ENCODE measurements at places on chromosomes 2 and 18.

GRCh38 chr2:46535360-46535759, 56.0 kb downstream of the TMEM247 start:
- DNase-seq, result no peak

- no peak for DNase-seq
Measured at GRCh38 chr18:62643181-62643580, 72.2 kb upstream of the PHLPP1 start.

DNA sequence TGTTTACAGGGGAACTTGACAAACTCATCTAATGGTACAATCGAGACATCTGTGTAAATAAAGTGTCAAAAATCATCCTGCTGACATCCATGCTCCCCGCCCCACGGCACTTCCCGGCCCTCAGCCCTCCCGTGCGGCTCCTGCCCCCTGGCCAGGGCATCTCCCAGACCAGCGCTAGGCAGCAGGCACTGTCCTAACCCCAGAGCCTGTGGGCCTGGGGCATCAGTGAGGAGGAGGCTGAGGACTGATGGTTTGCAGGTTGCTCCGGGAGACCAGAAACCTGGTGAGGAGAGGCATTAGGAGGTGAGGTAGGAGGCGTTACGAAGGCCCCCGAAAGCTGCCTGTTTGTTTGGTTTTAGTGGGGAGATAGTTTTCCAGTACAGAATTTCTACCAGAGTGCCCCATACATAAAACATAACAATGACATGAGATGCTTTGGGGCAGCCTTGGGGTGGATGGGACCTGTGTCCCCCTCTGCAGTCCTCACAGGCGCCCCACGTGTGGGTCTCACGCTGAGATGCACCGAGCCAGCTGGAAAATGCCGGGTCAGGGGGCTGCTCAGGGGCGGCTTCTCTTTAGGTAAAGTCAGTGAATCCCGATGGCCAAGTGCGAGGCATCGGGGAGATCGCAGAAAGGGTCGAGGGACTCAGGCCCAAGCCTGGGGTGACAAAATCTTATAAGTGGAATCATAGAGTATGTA, 114.2 kb downstream of the RTP5 start:
- DNase-seq, result no peak

GRCh38 chr2:97982621-97983020, 13.1 kb downstream of the TMEM131 start:
- no peak for DNase-seq

DNA sequence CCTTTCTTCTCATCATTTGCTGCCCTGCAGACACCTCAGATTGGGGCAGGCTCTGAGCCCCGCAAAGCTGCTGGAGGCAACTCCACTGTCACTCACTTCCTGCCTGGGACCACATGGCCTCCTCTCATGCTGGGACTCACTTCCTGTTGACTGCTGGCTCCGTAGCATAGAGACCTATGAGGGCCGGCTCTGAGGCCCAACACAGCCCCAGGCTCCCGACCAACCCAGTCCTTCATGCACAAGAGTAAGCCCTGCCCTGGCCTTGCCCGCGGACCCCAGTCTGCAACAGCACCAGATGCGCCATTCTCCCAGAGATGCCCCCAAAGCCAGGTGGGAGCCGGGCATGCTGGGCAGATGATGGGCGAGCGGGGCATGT, 55.7 kb downstream of the DNMT3A start:
- no peak for DNase-seq

DNA sequence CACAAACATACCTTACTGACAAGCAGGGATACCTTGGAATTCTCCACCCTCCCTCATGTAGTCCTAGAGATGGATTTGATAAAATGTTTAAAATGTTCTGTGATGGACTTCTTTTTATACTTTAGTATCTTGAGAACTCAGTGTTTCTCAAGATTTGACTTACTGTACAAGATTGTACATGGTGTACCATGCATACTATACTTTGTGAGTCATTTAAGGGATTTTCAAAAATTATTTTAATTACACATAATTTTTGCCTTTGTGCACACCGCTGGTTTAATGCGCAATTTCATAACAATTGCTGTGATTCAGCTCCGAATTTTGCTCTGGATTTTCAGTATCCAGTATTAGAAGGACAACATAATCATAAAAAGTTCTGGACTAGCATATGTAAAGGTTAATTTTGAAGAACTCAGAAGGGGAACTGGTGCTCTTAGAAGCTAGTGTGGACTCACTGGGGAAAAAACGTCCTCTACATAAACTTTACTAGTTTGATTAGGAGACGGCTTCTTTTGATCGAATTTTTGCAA, 78.6 kb upstream of the ACSL3 start:
- DNase-seq, result no peak

DNA sequence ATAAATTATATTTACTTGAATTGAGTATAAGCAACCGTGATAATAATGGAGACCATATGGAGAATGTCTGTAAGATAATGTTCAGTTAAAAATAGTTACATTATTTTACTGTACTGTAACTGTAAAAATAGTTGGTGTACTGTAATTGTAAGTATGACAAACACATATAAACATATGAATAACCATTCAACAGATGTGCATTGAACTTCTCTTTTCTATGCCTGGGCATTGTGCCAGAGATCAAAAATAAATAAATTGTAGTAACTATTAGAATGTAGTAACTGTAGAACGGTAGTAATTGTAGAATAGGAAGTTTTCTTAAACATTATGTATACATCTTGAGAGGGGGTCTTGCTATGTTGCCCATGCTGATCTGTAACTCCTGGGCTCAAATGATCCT, 287.4 kb upstream of the EPAS1 start:
- DNase-seq, result no peak

GRCh38 chr2:74599676-74600075, 45.2 kb downstream of the DOK1 start:
- DNase-seq, result no peak

DNA sequence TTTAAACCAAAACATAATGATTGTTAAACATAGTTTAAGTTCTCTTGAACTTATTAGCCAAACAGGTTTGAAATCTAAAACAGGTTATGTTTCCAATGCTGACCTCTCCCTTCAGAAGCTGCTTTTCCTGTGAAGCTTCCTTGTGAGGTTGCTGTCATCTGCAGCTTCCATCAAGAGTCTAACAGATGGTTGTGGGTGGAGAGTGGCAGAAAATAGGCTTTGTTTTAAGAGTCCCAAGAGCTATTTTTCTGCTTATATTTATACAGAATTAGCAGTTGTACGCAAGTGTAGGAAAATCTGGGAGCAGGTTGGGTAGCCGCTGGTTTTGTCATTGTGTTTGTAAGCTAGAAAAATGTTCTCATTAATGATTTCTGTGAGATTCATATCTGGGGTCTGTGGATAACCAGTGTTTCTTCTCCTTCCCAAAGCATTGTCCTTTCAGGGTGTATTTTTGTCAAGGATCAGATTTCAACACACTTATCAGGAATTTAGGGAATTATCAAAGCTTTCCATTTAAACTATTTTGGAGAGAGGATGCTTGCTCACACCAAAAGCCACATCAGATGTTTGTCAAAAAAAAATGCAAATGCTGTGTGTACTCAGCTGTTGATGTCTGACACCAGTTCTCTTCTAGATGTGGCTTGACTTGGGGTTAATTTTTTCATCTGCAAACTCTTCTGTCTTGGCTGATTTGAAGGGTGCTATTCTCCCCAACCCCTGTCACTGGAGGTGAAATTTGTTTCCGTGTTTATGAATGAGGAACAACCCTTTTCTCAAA, 78.1 kb upstream of the KIF5C start:
- DNase-seq, result no peak

DNA sequence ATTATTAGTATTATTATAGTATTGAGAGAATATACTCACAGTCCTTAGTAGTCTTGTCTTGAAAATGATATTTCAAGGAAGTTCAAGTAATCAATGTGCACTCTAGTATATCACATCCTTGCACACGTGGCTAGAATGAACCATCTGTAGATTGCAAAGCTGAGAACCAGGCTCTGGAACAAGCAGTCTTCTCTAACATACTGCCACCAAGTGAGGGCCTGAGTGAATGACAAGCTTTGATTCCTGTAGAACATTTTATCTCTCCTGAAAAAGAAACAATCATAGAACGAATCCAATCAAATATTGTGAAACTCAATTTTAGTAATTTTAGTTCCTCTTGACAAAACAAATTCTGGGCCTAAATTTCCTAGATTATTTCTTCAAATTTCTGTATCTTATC, 55.3 kb upstream of the SULT1C3 start:
- DNase-seq, result no peak

DNA sequence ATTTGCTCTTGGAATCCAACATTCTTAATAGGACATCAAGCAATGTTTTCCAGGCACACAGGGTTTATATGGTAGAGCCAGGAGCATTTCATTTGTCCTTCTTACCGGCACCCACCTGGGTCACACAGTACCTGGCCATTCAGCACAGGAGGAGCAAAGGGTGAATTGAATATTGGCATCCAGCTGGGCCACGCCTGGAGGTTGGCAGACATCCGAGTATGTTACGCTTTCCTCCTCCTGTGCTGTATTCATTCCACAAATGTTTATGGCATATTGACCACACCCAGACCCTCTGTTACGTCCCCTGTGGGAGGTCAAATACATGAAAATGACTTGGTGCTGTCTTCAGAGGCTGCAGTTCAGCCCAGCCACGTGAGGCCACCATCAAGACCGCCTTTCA, 206.2 kb downstream of the RTP5 start:
- no peak for DNase-seq

GRCh38 chr2:11914455-11914854, 168.0 kb downstream of the LPIN1 start:
- DNase-seq, result peak; percentile 74

DNA sequence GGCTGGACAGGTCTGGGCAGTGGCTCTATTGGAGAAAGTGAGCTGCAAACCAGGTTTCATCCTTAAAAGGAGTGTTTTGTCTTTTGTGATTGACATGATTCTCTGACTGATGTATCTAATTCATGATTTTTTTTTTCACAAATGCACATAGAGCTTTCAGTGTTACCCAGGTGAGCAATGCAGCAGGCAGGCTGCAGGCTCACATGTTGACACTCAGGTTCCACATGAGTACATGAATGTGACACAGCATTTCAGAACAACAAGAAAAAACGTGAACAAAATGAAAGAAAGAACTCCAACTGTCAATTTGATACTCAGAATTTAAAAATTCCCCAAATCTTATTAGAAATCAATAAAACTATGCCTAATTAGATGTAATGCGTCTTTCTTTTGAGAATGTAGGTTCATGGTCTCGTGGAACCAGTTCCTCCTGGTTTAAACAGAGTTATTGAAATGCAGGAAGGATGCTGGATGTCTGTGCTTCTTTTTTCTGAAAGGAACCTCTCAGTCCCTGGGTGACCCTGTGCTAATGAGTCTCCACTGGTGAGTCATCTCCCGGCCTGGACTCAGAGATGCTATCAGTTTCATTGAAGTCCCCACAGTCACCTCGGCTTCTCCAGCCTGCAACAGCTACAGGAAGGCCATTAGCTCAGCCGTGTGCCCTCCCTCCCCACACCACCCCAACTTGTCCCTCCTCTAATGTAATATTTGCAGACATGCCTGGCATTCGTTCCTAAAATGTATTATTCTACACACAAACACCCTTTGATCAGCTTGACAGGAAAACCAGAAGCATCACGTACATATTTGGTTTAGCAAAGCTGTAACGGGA, 430.4 kb downstream of the LPIN1 start:
- peak; percentile 68 for DNase-seq

GRCh38 chr18:48032876-48033789, 102.7 kb upstream of the SMAD2 start:
- DNase-seq, result peak; percentile 11

DNA sequence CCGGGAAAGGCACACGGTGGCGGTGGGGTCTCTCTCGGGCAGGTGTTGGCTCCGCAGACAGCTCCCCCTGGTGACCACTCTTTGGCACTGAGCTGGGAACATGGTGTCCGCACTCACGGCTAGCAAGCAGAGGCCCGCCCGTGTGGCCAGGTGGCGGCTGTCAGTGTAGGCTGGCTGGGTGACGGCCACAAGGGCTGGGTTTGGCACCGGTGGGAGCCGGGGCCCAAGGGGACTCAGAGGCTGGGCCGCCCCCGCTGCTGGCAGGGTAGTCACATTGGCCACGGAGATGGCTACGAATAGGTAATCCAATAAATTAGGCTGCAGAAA, 1071.7 kb downstream of the RPIA start:
- peak; percentile 17 for DNase-seq

GRCh38 chr18:28365411-28365831, 188.5 kb upstream of the CDH2 start:
- no peak for DNase-seq

DNA sequence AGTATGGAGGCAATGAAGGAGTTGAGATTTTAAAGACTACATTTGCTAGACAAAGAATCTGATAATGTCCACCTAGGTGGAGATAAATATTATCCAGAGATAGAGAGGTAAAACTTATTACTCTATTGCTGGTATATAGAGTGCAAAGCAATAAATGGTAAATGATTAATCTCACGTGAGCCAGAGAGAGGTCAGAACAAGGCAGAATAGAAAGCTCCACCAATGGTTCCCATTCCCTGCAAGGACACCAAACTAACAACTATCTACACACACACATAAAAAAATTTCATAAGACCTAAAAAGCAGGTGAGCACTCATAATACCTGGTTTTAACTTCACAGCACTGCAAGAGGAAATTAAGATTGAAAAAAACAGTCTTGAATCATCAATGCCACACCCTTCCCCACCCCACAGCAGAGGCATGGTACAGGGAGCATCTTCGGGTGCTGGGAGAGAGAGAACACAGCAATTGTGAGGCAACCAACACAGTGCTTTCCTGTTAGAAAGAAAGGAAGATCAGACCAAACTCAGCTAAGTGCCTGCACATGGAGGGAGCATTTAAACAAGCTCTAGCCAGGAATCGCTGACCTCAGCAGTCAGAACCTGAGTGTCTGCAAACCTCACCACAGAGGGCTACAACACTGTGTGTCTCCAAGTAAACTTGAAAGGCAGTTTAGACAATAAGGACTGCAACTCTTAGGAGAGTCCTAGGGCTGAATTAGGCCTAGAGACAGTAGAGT, 1432.6 kb upstream of the TMEFF2 start:
- no peak for DNase-seq

- DNase-seq, result no peak
Measured at GRCh38 chr2:165874445-165875039, 79.0 kb downstream of the TTC21B start.

DNA sequence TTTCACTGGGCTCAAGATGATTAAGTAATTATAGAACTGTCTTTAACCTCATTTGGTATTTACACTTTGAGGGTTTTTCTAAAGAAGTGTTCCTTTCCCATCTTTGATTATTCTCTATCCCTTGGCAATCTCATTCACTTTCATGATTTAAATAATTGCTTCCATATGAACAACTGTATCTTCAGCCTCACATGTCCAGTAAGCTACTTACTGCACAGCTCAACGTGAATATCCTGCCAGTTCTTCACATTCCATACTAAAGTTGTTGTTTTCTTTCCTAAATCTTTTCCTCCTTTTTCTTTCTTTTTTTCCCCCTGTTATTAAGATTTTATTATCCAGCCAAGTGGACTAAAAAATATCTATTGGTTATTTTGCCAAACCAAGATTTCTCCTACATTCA, 37.7 kb downstream of the ZC3H15 start:
- no peak for DNase-seq

- DNase-seq, result no peak
Measured at GRCh38 chr2:25856377-25856776, 21.9 kb downstream of the ASXL2 start.

GRCh38 chr2:74835831-74836674, 2.1 kb downstream of the HK2 start:
- DNase-seq, result no peak
